ENCODE measurements at places on chromosomes 2 and 18.

DNA sequence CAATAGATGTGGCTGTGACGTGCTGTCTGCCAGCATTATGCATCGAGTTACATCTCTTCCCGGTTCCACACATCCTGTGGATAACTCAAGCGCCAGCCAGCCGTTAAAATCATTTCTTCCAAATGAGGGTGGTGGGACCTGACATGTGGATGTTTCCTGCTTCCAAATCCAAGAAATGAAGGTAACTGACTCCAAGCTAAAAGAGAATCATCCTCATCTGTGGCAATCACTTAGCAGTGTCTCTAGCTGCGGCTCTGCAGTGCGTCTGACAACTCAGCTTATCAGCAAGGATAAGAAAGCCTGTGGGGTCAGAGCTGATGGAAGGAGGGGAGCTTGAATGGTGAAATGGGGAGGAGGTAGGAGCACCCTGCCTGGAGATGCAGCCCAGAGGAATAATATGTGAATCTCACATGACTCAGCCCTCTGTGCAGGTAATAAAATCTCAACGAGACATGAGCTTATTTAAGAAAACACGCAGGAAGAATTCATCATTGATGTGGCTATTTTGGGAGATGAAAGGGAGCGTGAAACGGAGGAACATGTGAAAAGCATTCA is 382.2 kb upstream of the TRIB2 start:
- DNase-seq, result no peak

DNA sequence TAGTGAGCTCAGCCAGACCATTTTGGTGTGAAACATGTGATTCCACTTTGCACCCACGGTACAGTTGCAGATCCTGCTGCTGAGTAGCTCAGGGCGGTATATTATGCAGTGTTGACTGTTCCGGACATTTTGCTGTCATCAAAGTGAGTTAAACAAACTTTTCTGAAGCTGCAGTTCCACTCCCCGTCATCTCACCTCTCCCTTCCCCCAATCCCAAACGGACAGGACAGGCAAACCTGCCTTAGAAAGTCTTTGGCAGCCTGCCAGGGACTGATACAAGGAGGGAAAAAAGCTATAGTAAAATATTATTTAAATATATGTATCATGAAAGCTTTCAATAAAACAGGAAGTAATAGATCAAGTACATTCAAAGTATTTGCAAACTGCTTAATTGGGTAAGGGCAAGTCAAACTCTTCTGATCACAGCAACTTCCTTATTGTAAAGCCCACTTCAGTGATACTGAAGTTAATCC is 35.5 kb upstream of the SP5 start:
- no peak for DNase-seq

- no peak for DNase-seq
Observed at GRCh38 chr2:50872543-50872942, 159.4 kb downstream of the NRXN1 start.

- DNase-seq, result no peak
Observed at GRCh38 chr2:160321006-160321405, 120.9 kb upstream of the ITGB6 start.

DNA sequence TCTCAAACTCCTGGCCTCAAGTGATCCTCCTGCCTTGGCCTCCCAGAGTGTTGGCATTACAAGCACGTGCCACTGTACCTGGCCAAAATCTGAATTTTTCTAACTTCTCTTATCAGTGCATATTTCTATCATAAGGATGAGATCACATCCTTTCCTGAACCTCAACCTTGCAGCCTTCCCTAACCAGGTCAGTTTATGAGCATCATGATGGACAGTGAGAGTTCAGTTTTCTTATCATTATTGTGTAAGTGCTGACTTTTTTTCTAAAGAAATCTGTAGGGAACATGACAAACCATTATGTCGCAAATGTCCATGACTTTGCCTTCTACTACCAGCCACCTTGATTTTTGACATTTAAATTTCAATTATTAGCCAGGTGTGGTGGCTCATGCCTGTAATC is 31.5 kb downstream of the MRPL33 start:
- no peak for DNase-seq

DNA sequence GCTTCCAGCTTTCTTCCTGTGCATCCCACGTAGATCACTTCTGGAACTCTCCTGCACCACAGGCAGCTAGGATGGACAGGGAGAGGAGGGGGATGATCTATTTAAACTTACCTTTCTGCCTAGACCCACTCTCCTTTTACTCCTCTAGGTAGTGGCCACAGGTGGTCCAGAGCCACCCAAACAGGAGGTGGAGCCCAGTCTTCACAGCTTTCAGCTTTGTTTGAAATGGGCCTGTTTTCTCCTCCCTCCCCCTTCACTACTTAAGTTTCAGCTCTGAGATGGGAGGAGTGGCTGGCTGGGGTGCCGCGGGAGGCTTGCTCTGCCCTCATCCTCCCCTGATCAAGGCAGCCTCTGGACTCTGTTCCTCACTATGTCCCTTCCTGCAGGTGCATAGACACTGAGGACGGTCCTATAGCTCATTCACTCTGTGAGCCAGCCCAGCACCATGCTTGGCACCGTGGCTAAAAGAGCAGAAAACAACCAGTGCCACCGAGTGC is 12.6 kb upstream of the CELF4 start:
- no peak for DNase-seq

DNA sequence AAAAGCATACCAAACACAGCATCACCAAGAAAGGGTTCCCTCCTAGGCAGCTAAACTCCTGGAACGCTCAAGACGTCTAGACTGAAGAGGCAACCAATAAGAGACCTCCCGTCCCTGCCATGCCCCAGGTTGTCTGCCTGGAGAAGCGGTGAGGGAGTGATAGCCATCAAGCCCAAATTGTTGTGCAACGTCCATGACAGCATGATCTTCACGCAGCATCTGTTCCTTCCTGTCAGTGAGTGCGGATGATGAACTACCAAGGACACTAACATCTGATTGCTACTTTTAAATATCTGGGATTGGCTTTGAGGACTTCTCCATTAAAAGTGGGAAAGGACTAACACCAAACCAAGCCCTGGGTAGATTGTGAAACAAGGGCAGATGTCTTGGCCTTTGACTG is 149.7 kb downstream of the TXNL1 start:
- DNase-seq, result no peak

GRCh38 chr18:32040936-32041335 is 22.3 kb downstream of the RNF125 start:
- DNase-seq, result no peak

- DNase-seq, result no peak
Observed at GRCh38 chr2:216392945-216393840, 19.1 kb upstream of the SMARCAL1 start.

- DNase-seq, result peak; percentile 30
Observed at GRCh38 chr18:63578357-63578958, 8.7 kb upstream of the SERPINB13 start.

GRCh38 chr2:15845294-15845693 is 95.1 kb upstream of the MYCN start:
- DNase-seq, result no peak

DNA sequence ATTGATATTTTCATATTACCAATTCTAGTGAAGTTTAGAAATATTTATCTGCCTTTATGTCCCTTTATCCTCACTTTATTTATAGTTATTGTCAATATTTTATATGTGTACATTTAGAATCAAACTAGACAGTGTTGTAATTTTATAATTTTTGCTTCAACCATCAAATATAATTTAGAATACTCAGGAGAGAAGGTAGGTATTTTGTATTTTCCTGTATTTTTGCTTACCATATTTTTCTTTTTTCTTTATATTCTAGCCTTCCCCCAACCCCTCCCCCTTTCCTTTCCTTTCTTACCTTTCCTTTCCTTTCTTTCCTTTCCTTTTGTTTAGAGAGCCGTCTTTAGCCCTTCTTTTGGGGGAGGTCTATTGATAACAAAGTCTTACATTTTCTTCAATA is 140.2 kb downstream of the LRRTM1 start:
- no peak for DNase-seq

DNA sequence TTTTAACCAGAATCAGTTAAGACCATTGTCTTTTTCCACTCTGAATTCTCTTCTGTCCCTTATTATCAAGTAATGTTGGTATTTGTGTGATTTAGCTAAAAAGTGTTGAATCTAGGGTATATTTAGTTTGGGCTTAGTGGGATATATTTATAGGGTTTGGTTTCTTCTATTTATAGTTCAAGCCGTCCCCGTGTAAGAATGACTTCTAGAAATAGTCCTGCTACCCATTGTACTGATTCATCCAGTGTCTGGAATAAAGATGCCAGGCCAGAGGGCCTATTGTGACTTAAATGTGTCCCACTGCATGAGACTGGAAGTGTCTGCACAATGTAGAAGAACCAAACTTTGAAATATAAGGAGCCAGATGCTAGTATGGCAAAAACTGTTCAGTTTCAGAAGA is 364.8 kb downstream of the TNS1 start:
- no peak for DNase-seq

DNA sequence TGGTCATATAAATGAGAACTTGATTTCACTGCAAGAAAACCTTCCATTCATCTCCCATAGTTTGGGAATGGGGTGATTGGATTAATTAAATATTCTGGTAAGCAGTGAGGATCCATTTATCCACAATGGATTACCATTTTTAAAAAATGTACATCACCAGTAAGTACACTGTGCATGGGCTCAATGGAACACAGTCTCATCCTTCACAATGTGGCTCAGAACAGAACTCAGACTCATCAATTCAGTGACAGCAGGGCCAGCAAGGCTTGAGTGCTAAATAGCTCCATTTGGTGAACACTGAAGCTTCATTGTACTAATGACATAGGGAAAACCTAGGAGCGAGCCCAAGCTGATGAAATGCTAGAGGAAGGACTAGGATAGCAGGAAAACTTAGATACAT is 223.8 kb downstream of the CMPK2 start:
- no peak for DNase-seq

- no peak for DNase-seq
Observed at GRCh38 chr2:239278361-239278760, 122.5 kb downstream of the HDAC4 start.

- DNase-seq, result no peak
Observed at GRCh38 chr2:25053041-25053440, 11.2 kb downstream of the EFR3B start.

GRCh38 chr2:117856415-117857210 is 42.1 kb downstream of the DDX18 start:
- DNase-seq, result peak; percentile 70
